ENCODE measurements at places on chromosomes 1 and 21.

DNA sequence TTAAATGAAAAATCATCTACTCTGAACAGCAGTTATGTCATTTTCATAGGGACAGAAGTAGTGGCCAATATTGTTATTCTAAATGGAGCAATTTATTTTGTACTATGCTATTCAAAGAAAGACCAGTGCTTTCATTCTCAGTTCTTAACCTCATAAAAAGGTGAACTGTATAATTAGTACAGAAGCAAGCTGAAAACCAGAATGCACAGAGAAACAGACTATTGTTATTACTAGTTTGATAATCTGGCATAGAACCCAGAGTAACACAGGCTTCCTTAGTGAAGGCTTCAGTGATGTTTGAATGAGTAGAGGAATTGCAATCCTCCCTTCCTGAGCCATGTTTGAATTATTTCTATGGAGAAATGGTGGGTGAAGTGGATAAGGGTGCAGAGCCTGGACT is 131.6 kb upstream of the LRRC7 start:
- DNase-seq: no peak

- no peak for DNase-seq
Measured at GRCh38 chr1:25628741-25629421, 12.3 kb downstream of the MAN1C1 start.

DNA sequence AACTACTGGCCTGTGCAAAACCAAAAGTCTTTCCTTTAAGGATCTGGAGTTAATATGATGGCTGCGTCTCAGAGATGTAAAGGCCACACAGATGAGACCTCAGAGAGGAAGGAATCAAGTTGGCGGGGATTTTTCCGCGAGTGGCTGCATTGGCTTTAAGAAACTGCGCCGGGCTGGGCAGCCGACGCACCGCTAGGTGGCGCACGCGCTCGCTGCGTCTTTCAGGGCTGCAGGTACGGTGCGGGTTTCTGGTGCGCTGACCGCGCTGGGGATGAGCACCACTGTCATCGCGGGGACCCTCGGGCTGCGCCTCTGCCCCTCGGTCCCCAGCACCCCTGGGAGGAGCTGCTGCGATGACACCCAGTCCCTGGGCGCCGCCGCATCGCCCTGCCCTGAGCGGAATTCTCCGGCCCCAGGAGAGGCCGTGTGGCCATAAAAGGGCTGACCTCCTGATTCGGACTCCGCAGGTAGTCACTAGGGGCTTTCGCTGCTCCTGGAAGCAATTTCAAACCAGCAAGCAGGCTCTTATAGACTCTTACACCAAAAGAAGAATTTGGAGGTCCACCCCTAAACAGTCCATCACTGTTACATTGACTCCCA is 241.0 kb downstream of the KCNJ6 start:
- DNase-seq: peak; percentile 55

DNA sequence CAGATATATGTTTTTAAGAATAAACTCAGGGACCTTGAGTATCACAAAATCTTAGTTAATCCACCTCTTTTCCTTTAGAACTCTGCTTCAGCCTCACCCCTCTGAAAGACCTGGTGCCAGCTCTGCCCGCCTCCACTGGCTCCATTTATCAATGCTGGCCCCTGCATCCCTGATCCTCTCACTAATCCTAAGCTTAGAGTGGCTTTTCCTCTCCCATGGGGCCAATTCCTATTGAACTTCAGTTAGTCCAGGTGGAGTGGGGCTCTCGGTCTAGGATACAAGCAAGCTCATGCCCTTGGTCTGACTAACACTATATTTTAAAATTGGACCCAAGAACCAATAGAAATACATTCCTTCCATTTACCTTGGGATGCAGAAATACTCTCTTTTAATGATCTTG is 87.0 kb downstream of the RGS7 start:
- no peak for DNase-seq

- DNase-seq: no peak
Measured at GRCh38 chr1:158809256-158809655, 21.9 kb upstream of the MNDA start.

DNA sequence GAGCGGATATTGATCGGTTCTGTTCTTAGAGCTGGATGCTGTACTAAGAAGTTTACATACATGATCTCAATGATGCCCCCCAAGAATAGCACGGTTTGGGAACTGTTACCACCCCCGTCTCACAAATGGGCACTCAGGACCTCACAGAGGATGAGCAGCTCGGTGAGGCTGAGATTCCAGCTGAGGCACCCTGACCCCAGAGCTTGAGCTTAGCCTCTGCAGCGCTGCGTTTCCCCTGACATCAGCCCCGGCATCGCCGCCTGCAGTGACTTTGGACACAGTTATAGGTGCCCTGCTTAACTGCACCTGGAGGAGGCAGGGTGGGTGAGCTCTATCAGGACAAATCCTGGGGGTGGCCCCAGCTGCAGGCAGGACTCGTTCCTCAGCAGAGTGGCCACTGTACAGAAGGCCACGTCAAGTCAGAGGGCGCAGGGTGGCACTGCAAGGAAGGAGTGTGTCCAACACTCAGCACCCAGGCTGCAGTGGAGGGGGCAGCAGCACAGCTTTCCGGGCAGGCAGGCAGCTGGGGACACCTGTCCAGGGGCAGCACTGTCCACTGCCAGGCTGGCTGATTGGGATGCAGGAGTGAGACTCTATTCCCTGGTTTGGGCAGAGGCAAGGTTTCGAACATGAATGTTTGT is 65.8 kb upstream of the ABCG1 start:
- DNase-seq: no peak

GRCh38 chr21:42468491-42469131 is 27.4 kb downstream of the RSPH1 start:
- DNase-seq: no peak
